Stimulated activated CD4-positive, alpha-beta T cell treated with anti-CD3 and anti-CD28 coated beads, Interleukin-12 subunit alpha, Interleukin-12 subunit beta, amount 100 ng/mL, for 48 hours (primary cell): ENCODE measurements at places on chromosomes 7 and 10.
A peak's percentile ranks its signal among the peaks of the same experiment; 100 is the strongest.

DNA sequence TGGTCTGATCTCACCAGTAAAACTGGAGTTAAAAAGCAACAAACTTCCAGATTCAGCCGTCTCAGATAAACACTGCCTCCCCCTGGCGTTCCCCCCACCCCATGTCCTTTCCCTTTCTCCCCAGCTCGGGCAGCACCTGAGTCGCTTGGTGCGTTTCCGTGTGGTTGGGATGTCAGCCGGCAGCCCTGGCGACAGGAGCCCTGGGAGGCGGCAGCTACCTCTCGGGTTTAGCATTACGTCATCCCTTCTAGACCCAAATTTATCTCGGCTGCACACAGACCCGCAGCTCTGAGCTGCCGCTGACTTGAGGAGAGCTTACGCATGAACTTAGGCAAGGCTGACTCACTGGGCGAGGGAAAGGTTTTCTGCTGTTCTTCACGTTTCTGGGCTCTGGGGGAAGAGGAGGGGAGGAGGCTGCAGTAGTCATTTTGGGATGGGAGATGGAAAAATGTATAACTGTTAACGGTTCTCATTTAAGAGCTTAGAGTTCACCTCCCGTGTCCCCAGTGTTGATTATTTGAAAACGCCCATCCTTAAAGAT, 14.4 kb downstream of the MXI1 start:
- DNase-seq = peak; percentile 73

- peak; percentile 20 for DNase-seq
These were observed 43.5 kb downstream of the TLL2 start for GRCh38 chr10:96470116-96470743.

- DNase-seq = no peak
These were observed 84.0 kb upstream of the TMEM248 start for GRCh38 chr7:66837007-66837406.

DNA sequence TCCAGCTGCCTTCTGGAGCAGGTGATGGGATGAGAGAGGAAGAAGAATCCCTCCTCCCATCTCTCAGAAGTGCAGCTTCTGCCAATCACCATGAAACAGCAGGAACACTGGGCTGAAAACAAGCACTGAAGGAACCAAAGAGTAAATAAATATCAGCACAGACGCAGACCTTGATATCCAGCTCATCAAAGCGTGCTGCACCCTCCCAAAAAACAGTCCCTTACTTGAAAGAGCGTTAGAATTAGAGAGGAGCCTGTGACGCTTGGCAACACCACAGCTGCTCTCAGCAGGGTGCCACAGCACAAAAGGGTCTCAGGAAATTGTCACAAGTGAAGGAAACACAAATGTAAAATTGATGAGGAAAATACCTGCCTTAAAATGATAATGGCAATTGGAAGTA, 39.5 kb downstream of the KLF6 start:
- DNase-seq = no peak

- no peak for DNase-seq
These were observed 30.2 kb downstream of the COBL start for GRCh38 chr7:51286401-51286800.

DNA sequence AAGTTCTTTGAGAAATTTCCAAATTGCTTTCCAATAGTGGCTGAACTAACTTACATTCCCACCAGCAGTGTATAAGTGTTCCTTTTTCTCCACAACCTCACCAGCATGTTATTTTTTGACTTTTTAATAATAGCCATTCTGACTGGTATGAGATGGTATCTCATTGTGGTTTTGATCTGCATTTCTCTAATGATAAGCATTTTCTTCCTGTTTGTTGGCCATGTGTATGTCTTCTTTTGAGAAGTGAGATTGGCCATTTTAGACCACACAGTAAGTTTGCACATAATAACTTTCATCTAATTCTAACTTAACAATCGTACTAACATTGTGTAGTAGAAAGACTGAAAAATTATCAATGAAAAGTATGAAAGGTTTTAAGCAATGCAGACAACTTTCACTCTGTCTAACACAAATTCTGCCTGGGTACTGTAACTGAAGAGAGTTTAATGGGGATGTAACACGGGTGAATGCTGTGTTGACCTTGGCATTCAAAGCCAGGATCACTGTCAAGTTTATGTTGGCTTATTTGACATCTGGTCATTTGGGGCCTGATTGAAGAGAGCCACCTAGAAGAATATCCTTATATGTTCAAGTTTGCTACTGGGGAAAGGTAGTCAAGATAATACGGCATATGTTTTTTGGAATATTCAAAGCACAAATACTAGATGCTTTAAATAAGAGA, 50.4 kb downstream of the FAM171A1 start:
- DNase-seq = no peak

DNA sequence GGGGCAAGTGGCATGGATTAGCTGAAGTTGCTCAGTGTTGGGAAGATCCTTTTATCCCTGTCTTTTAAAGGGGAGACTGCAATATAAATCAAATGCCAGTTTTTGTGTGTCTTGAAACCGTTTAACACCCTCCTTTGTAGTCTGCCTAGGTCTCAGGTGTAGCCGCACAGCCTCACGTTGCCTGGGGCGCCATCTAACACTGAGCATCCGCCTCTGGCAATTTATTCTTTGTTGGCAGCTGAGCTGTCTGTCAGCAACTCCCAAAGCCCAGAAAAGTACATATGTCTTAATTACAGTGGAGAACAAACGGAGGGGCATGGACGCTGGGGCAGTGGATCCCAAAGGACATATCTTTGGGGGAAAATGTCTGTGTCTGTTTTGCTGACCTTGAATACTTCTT, 254.7 kb downstream of the STK31 start:
- DNase-seq = no peak

DNA sequence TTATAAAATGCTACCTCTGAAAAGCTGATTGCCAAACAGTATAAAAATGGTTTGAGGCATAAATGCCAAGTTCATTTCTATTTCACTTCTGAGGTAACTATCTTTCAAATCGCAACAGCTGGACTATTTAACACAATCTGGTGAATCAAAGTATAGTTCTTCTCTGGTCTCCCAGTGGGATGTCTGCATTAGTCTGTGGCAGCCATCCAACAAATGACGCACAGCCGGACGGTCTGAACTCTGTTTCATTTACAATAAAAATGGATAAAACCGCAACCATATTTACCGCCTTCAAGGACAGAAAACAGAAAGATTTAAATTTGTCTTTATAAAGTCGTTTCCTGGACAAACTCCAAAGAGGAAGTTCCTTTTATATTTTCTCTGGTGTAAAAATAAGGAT, 41.9 kb downstream of the ENO4 start:
- no peak for DNase-seq

GRCh38 chr7:97971120-97971989, 18.6 kb downstream of the OCM2 start:
- DNase-seq = peak; percentile 15

DNA sequence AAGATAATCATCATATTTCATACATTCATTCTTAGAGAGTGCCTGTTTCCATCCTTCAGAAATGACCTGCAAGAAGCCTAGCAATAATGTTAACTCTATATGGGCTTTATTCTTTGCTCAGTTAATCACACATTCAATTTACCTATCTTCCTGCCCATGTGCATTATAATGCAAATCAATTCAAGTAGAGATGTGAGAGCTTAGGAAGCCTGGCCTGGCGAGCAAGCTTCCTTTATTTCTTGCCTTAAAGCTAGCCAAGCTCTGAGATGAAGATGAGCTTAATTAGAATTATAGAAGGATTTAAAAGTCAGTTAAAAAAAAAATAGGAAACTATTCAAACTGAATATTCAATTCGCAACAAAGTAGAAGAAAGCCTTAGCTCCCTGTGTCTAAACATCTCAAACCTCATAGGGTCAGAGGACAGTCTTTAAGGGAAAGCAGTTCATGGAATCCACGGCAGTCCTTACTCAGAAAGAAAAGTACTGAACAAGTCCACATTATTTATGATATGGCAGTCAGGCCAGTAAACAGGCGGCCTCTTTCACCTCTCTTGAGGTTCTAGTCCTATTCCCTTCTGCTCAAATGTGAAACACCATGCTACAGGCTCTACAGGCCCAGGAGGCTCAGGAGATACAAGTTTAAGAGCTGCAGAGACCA, 214.1 kb downstream of the TFEC start:
- no peak for DNase-seq

DNA sequence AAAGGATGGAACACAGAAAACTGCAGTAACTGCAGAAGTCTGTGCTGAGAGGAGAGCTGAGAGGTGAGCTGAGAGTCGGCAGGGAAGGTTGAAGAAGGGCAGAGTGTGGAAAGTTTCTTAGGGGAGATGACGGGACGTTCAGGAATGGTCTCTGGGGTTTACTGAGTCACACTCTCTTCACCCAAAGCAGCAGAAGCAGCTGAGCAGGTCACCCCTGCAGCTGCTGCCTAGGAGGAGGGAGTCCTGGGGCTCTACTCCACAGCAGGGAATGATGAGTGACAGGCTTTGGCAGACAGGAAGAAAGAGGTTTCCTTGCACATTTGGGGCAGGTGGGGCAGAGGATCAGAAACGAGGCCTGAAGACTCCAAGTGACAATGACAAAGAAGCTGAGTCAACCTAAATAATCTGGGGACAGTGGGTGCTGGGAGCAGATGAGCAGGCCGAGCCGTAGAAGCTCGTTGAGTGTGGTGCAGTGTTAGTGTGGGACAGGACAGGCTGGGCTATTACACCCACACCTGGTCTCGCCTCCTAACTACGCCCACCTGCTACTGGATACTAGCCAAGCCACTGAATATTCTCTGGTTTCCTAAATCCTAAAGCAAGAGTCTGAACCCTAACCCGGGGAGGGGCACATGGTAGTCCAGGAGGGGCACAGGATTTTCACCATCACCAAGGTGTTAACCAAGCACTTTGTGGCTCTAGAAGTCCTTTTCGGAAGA, 24.9 kb downstream of the BEND7 start:
- DNase-seq = no peak

- DNase-seq = no peak
These were observed 57.8 kb downstream of the LGI1 start for GRCh38 chr10:93815304-93816096.

DNA sequence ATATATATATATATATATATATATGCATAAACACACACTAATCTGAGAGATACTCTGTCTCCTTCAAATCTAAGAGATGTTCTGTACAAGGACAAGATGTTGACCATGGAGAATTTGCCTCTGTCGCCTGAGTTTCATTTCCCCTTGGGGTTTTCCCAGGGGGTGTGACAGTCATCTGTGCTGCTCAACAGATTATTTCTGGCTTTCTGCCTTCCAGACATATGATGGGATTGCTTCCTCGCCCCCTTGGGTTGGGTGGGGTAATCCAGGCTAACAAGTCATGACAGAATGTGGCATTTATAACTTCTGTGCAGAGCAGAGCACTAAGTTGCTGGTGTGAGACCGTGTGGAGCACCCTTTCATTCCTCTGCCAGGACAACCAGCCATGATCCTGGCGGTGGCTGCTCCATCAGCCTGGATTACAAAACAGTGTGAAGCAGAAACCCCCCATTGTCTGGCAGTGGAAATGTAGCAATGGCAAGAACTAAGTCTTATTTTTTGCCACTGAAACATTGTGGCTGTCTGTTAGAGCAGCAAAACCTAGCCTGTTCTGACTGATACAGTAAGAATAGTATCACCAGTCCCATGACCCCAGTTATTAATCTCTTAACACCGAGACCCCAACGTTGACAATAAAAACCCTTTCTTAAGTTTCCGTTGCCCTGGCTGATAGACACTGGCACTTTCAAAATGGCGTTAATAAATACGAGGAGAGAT, 13.7 kb upstream of the USP6NL start:
- DNase-seq = no peak

DNA sequence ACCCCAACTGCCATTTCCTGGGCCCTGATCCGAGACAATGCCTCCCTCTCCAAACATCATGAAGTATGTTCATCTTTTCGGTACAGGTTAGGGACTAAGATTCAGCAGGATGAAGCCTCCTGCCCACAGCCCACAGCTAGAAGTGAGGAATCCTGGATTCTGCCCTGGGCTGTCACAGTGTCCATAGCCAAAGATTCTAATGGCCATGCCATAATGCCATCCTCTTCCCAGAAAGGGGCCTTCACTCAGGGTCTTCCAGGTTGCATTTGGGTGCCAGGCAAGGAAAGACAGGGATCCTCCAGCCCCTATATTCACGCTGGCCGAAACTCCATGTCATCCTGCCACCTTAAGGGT, 15.7 kb upstream of the ZMIZ1 start:
- DNase-seq = no peak

- no peak for DNase-seq
These were observed 5.5 kb downstream of the LFNG start for GRCh38 chr7:2524808-2525657.
